ENCODE measurements at places on chromosomes 6 and 20.

- DNase-seq: no peak
Observed at GRCh38 chr20:36856195-36856594, 19.7 kb upstream of the TLDC2 start.

GRCh38 chr6:43510827-43511163, 649 bp upstream of the LRRC73 start:
- DNase-seq: no peak

DNA sequence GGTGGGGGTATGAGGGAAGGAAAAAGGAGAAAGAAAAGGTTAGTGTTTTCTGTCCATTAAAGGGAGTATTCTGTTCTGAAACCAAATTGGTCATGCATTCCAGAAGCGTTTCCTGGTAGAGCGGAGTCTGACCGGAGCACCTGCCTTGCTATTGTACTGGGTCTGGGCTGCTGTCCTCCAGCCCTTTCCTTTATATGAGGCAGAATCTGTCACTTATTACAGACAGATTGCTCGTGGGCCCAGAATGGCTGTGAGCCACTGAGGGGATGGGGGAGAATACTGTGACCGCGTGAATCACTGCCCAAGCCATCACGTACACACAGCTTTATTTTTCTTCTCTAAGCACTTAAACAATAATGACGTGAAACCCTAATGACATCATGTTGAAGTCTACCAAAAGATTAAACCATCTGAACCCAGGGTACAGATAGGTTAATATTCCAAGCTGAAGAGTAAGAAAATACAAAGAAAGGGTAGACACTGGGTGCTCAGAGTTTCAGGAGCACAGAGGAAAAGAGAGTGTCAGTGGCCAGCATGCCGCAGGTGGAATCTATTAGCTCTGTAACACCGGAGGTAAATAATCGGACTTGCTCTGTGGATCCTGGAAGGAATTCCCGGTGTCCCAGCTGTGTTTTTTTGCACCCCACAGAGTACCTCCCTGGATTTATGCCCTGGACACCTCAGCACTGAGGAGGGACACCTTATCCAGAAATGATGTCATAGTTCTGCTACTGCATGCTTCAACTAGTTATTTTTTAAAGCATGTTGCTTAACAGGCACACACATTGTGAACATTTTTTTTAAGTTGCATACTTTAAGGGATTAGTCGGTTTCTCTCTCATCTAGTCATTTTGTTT, 573.3 kb downstream of the PKHD1 start:
- DNase-seq: no peak

GRCh38 chr6:84825461-84825860, 61.1 kb upstream of the TBX18 start:
- no peak for DNase-seq

DNA sequence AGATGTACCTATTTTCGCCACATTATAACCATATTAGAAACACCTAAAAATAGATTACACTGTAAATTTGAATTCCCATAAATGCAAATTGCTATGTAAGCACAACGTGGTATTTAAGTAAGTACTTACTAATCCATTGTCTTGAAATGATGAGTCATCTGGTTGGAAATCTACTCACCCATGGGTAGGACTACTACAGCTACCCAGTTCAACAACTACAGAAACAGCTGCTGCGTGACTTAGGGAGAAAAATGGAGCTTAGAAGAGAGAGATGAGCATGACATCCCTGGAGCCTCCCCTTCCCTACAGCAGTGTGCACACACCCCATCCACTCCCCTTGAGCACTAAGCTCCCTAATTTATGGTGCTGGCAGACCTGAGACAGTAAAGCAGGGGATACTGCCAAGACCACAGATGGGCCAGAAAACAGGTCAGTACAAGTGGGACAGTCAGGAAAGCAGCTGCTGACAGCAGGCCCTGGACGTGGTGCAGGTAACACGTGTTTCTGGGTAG, 26.9 kb downstream of the RRAGD start:
- DNase-seq: no peak

- no peak for DNase-seq
Observed at GRCh38 chr6:2795956-2796355, 30.8 kb downstream of the WRNIP1 start.

- no peak for DNase-seq
Observed at GRCh38 chr6:142255785-142256184, 46.0 kb upstream of the ADGRG6 start.

GRCh38 chr20:58198901-58199355, 29.5 kb downstream of the ANKRD60 start:
- no peak for DNase-seq

DNA sequence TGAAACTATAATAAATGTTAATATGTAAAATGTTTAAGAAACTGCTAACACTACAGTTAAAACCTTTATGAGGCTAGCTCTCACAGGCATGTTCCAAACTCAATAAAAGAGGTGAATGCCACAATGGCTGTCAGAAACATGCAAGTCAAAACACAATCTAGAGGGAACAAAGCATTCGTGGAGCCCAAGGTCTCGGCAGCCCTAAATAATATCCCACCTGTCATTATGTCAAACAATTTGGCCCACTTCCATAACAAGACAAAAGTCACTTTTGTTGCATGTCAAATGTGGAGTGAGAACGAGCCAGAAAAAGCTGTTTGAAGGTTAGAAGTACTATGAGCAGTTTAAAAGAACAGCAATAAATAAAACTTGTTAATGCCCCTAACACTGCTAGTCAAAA, 181.9 kb downstream of the GMDS start:
- DNase-seq: no peak

GRCh38 chr6:147949981-147950622, 392.5 kb upstream of the SASH1 start:
- DNase-seq: no peak

GRCh38 chr6:38290133-38290799, 349.5 kb downstream of the BTBD9 start:
- no peak for DNase-seq

DNA sequence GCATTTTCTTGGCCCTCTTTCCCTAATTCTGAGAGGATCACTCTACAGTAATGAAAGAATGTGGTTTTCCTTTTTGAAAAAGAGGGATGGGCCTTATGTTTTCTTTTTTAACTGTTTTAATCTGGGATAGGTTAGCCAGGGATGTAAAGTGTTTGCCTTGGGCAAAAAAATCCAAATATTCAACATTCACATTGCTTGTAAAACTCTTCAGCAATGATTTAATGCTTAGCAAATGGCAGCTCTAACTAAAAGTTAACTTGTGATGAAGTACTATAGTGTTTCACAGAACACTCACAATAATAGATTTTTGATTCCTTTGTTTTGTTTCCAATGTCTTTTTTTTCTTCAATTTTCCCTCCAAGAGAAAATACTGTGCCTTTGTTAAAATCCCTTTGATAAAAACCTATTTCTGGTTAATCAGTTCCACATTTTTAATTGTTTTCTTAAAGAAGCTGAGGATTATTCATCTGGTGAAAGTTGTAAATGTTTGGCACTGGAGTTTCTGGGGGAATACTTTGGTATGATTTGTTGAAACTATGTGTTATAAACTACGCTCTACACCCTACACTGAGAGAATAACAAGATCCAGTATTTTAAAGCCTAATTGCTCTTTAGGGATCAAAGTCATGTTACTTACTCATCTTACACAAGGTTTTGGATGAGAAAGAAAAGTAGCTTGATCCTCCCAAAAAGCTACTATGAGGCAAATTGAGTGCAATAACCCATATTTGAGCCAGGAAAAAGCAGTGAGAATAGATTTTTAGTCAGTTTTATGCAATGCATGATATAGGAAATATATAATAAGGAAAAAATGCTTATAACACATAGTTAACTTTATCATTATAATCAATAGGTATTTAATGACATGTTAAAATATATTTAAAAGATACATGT, 335.8 kb downstream of the EPHA7 start:
- no peak for DNase-seq

GRCh38 chr6:127966616-127967015, 65.8 kb upstream of the THEMIS start:
- no peak for DNase-seq

DNA sequence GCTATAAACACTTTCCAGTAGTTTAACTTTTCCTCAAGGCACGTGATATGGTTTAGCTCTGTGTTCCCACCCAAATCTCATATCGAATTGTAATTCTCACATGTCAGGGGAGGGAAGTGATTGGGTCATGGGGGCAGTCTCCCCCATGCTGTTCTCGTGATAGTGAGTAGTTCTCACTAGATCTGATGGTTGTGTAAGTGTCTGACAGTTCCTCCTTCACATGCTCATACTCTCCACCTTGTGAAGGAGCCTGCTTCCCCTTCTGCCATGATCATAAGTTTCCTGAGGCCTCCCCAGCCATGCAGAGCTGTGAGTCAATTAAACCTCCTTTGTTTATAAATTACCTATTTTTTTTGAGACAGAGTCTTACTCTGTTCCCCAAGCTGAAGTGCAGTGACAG, 127.9 kb downstream of the DTNBP1 start:
- no peak for DNase-seq

- peak; percentile 46 for DNase-seq
Observed at GRCh38 chr6:134980846-134981245, 30.9 kb upstream of the ALDH8A1 start.

DNA sequence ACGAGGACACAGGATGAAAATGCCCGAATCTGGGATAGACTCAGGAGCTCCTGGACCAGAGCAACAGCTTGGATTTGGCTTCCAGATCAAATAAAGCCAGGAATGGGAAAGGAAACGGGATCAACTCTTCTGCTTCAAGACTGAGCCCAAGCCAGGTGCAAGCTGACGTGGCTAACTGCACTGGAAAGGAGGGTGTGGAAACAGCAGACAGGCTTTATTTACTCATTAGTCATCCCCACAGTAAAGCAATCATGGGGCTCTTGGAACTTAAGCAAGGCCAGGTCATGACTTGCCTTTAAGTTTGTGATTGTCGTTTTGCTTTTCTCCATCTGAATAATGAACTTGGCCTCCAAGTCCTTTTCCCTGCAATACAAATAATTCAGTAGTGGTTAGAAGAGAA, 45.2 kb downstream of the KIF16B start:
- DNase-seq: no peak

DNA sequence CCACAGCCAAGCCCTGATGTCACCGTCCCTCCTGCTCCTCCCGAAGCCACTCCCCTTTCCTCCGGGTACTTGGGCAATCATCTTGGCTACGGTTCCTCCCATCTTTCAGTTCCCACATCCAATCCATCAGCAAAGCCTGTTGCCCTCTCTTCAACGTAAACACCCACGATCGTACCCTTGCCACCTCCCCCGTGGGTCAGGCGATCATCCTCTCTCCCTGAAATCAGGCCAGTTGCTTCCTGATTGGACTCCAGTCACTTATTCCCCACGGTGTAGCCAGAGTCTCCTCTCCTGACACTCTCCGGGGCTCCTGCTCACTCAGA, 44.5 kb downstream of the SULF2 start:
- DNase-seq: no peak

DNA sequence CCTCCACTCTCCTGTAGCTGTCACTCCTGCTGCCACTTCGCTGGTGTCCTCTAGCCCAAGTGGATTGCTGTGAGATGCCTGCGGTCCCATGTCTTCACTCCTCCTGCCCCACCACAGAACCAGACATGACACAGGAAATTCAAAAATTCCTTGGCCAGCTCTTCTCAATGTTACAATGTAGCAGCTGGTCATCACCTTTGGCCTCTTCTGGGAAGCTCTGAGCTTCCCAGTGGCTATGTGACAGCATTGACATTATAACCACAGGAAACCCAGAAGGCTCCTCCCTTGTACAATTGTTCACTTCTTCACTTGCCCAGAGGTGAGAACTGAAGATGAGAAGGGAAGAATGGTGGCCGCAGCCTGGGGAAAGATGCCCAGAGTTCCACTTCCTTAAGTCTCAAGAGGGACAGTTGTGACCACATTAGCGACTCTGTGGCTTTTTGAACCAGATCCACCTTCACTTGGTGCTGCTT, 76.1 kb upstream of the NAA20 start:
- no peak for DNase-seq

- DNase-seq: no peak
Observed at GRCh38 chr6:19311786-19312185, 525.4 kb upstream of the ID4 start.

GRCh38 chr6:56062836-56063235, 184.5 kb downstream of the COL21A1 start:
- DNase-seq: no peak

GRCh38 chr20:60993433-60994044, 258.5 kb upstream of the CDH4 start:
- DNase-seq: no peak

DNA sequence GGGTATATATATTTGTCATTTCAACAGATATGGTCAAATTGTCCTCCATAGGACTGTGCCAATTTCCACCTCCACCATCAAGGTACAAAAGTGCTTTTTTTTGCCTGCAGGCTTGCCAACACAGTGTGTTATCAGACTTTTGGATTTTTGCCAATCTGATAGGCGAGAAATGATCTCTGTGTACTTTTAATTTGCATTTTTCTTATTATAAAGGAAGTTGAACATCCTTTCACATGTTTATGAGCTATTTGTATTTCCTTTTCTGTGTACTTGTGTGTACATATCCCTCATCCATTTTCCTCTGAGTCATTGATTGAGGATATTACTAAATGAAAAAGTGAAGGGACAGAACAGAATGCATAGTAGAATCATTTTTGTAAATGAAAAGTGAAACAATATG, 39.0 kb upstream of the PTPN1 start:
- no peak for DNase-seq

GRCh38 chr6:145081677-145082076, 653.6 kb downstream of the EPM2A start:
- DNase-seq: no peak

DNA sequence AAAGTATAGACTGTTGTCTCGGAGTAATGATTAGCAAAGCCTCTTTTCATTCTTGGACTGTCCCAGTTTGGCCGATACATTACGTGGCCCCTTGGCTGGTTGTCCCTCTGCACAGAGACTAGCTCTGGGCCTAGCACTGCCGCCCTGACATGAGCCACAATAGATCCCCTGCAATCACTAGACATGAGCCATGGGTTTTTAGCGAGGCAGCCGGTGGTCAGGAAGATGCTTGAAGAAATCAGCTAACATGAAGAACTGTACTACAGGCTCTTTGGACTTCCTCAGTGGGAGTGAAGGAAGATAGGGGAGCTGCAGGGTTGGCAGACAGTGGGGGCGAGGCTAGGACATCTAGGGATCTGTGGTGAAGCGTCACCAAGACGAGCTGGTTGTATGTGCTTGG, 11.0 kb downstream of the DUSP22 start:
- DNase-seq: no peak

DNA sequence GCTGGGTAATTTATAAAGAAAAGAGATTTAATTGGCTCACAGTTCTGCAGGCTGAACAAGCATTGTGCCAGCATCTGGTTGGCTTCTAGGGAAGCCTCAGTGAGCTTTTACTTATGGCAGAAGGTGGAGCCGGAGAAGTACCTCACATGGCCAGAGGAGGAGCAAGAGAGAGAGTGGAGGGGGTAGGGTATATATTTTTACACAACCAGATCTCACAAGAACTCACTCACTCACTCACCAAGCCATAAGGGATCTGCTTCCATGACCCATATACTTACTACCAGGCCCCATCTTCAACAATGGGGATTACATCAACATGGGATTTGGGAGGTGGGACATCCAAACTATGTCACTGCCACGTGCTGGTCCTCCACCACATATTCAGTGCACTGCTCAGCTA, 152.6 kb upstream of the PRND start:
- no peak for DNase-seq
